ENCODE measurements at places on chromosomes 13 and 19.

- DNase-seq: peak; percentile 59
Measured at GRCh38 chr13:112806739-112807652, 117.2 kb downstream of the ATP11A start.

DNA sequence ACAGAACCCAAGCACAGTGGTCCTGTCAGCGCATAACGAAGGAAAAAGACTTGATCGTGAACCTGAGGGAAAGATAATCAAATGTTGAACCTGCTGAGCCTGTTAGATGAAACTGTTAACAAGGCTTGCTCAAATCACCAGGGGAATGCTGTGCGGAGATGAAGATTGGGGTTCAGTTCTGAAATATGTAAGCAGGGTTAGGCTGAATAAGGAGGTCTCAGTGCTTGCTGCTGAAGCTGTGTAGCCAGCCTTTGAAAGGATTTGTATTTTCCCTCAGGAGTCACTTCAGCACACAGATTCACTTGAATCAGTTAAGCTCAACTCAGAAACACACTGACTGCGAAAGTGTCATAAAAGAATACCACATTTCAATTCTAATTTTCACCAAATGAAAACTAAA, 793.5 kb downstream of the OLFM4 start:
- DNase-seq: no peak

- no peak for DNase-seq
Measured at GRCh38 chr13:93289053-93289452, 62.4 kb downstream of the GPC6 start.

DNA sequence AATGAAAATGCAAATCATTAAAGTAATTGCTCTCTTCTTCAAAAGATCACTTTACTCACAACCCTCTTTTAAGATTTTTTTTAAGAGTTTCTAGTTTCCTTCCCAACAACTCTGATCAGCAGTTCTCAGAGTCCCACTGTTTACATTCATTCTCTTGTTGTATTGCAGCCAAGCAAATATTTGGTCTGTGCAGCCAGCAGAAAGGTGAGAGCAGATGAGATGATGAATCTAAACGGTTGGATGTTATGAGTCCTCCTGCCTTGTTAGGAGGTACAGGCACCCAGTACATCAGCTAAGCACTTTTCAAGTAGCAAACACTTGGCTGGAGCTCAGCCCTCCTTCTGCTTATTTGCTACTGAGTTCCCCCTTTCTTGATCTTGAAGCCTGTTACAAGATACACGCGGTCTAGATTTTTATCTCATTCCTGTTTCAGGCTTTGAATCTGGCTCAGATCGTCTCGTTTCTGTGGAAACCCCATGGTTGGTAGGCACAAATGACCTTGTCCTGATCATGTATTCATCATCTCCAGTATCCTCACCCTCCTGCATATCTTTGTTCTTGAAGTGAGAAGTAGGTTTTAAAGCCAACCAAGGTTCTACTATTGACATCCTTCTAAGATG, 300.7 kb downstream of the DCT start:
- no peak for DNase-seq

GRCh38 chr13:77415253-77416071, 88.6 kb upstream of the MYCBP2 start:
- no peak for DNase-seq

DNA sequence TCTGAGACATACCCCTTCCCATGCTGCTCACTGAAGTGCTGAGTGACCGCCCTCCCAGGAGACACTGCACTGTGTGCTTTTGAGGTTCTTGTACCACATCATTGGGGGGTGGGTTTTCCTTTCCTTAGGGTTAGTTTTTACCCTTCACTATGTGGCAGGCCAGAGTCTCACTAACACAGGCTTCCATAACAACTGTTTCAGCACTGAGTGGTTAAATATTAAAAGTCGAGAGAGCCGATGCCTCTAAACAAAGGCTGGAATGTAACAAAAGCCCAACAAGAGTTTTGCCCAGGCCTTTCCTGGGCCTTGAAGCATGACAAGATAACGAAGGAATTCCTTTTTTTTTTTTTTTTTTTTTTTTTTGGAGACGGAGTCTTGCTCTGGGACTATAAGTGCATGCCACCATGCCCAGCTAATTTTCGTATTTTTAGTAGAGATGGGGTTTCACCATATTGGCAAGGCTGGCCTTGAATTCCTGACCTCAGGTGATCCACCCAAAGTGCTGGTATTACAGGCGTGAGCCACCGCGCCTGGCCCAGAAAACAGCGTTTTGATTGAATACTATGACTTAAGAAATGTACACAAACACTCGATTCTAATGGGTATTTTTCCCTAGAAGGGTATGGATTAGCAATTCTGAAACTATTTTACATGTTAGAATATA, 46.5 kb downstream of the ZNF823 start:
- DNase-seq: no peak
